Breast epithelium (tissue), 4 donors: ENCODE measurements at places on chromosomes 4 and X.

GRCh38 chr4:65393078-65393477 lies 277.2 kb downstream of the EPHA5 start:
- no peaks in the 10 kb centered on the region for H3K36me3 ChIP-seq
- DNase-seq = no peak
- no peak overlapping the region for H3K4me3 ChIP-seq
- H3K27ac ChIP-seq = no peak overlapping the region

DNA sequence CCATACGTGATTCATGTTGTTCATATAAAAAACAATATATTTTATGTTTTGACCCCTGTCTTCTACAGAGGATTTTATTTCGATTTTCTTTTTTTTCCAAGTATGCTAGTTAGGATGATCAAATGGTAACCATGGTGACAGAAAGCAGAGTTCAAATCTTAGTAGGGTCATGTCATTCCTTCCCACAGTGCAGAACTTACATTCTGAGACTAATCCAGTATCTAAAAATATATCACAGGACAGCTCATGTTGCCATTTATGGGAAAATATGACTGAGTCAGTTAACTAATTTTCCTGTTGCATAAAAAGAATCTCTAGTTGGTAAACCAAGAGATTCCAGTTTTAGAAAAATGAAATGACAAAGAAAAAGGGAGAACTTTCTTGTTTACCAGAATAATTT lies 209.5 kb downstream of the PARM1 start:
- no peaks in the 10 kb centered on the region for H3K36me3 ChIP-seq
- no peak overlapping the region for H3K27ac ChIP-seq
- H3K4me1 ChIP-seq = no peaks in the 10 kb centered on the region
- H3K4me3 ChIP-seq = no peak overlapping the region
- no peaks in the 10 kb centered on the region for H3K27me3 ChIP-seq

DNA sequence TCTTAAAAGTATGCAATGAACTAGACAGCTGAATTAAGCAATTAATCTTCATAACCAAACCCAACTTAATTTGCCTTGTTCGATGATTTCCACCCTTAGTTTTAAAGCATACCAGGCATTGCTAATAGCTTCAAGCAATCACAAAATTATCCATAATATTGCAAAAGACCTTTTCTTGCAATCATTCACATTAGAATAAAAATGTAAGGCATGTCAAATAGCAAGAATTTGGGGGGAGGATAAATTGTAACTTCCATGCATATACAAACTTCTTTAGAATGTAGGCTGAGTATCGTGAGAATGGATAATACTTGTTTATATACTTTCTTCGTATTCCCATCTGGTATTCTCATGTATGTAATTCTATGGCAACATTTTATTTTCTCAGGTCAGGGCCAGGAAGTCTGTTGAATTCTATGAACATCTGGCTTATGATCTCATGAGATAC lies 28.7 kb upstream of the BMP2K start:
- H3K4me1 ChIP-seq = no peaks in the 10 kb centered on the region
- H3K4me3 ChIP-seq = no peak overlapping the region
- DNase-seq = no peak
- no peaks in the 10 kb centered on the region for H3K36me3 ChIP-seq

DNA sequence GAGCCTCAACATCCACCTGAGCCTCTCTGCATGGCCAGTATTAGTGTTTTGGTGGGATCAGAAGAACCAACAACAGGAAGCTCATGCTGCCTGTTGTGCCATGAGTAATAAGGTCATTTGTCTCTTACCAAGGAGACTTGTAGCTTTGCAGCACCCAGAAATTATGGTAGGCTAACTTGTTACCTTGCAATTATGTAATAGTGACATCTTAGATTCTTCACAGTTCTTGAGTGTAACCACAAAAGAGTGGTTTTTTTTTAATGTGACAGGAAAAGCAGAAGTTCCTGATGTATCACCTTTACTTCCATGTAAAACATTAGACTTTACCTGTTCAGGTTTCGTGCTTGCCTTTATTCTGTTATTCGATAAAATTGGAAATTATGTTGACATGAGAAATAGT lies 263.9 kb upstream of the CXXC4 start:
- H3K4me1 ChIP-seq = no peaks in the 10 kb centered on the region
